ENCODE measurements at places on chromosomes 16 and 17. TPM values are rescaled to one million over a fixed set of nuclear protein-coding genes. Genes with fewer than 3 reads are reported as not detected.

The MT1F gene
- not detected for total RNA-seq

The C17orf67 gene
- total RNA-seq = 0.78 TPM

The TMEM11 gene
- 14.3 TPM for total RNA-seq

The PGAP6 gene
- 59.7 TPM for total RNA-seq

The FLCN gene
- 46.7 TPM for total RNA-seq

The AKAP10 gene
- total RNA-seq = 33.2 TPM

The NACA2 gene
- total RNA-seq = not detected

The CCL8 gene
- total RNA-seq = 0.89 TPM

The DPEP3 gene
- not detected for total RNA-seq

The MYL11 gene
- not detected for total RNA-seq

The LGALS9B gene
- not detected for total RNA-seq

The KLHL10 gene
- total RNA-seq = 0.28 TPM

Data from smooth muscle cell of the umbilical artery (primary cell).